H9 (cell line): ENCODE measurements at places on chromosomes 1 and 21.

DNA sequence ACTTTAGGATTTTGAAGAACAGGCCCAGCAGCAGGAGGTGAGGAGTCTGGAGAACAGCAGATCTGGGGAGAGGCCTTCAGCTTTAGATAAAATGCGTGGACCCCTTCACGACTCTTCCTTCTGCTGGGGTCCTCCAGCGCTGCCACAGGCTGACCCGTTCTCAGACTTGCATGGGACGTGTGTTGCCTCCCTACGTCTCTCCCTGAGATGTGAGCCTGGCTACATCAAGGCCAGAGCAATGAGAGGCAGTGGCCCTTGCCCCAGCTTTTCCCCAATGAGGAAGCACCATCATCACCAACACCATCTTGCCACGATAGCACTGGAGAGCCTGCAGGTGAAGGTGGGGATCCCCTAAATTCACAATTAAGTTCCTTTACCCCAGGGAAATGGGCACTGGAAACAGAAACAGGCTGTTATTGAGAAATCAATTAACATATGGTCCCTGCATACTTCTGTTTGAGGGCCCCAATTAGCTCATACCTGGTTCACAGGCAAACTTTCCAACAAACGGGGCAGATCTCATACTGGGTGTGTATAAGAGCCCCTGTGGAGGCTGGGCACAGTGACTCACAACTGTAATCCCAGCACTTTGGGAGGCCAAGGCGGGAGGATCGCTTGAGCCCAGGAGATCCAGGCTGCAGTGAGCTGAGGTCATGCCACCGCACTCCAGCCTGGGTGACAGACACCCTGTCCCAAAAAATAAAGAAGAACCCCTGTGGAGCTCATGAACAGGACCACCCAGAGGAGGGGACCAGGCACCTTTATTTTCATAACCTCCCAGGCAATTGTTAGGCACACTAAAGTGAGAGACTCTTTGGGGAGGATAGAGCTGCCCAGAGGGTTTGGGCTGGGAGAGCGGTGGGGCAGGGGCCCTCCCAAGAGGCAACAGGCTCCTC, 12.1 kb upstream of the ADAMTSL4 start:
- DNase-seq, result no peak

DNA sequence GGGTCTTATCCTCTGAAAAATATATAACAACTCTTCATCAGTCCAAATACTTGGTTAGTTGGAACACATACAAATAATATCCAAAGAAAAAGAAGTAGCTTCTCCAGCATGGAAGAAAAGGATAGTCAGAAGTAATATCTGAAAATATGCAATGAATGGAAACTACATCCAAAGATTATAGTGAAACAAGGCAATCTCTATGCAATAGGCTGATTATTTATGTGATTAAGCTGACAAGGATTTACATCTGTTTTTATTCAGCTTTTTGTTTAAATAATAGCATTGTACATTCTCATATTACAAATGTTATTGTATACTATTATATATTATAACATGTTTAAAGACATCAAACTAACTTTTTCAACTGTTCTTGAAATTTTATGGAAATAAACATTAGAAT, 15.3 kb upstream of the TGFBR3 start:
- DNase-seq, result no peak

DNA sequence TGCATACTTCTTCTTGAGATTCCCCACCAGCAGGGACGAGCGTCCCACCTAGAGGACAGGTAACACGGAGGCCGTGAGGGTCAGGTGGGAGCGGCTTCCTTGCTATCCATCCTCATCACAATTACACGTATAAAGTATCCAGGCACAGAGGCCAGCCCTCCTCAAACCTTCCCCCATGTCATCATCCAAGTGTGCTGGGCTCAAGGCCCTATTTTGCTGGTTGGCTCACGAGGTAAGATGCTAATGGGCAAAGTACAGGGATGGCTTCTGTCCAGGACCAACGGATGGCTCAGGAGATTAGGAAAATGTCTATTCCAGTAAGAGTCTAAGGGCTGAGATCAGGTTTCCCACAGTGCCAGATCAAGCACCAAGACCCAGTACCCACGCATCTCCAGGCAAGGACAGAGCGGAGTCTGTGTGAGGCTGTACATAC, 11.5 kb upstream of the A3GALT2 start:
- DNase-seq, result no peak

- DNase-seq, result no peak
Measured at GRCh38 chr1:106268070-106268469, 788.4 kb upstream of the PRMT6 start.

- DNase-seq, result no peak
Measured at GRCh38 chr1:226739696-226740065, 599 bp upstream of the ITPKB start.

DNA sequence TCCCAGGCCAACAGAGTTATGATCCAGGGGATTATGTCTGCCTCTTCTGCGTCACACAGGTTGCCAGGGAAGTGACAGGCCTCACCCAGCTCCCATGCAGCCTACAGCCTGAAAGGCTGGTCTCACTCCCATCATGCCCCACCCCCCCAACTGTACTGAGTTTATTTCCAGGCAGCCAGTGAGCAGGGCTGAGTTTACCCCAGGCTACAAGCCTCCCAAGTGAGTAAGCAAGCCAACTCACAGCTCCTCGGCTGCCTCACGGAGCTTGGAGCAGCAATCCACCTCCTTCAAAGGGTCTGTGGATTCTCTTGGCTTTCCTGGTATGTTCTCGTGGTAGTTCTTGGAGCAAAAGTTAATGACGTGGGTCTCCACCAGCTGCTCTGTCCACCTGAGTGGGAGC, 1147.6 kb upstream of the ADGRL4 start:
- no peak for DNase-seq
